B cell (primary cell): ENCODE measurements at places on chromosomes 5 and 9. TPM values are rescaled to one million over a fixed set of nuclear protein-coding genes. Genes with fewer than 3 reads are reported as not detected.

GRCh38 chr5:75010838-75011237 lies 41.5 kb downstream of the GCNT4 start:
- no peaks in the 10 kb centered on the region for H3K36me3 ChIP-seq
- peaks cover 3% of the 10 kb centered on the region for H3K27me3 ChIP-seq
- H3K27ac ChIP-seq, result no peak overlapping the region
- H3K4me1 ChIP-seq, result no peaks in the 10 kb centered on the region
- DNase-seq, result no peak

DNA sequence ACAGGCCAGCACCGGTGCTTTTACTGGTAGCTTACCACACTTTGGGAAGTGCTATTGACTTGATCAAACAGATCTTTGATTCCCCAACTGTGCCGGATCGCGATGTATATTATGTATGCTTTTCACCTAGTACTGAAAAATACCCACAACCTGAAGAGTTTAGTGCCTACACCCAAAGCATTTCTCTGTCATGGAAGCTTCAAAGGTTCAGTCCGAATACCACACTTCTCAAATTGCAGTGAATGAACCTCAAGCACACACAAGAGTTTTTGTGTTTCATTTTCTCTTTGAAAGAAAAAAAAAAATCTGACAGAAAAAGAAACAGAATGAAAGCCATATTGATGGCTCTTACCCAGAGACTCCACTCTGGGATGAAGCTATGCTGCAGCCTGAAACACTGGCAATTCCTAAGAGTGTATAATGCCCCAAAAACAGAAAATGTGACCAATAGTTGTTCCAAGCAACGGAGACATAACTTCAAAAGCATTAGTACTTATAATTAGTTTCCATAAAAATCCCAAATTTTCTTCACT lies 100.9 kb downstream of the EBF1 start:
- DNase-seq, result no peak
- H3K27me3 ChIP-seq, result no peaks in the 10 kb centered on the region
- H3K4me3 ChIP-seq, result no peak overlapping the region

- H3K27ac ChIP-seq, result no peak overlapping the region
- no peaks in the 10 kb centered on the region for H3K4me1 ChIP-seq
- H3K27me3 ChIP-seq, result no peaks in the 10 kb centered on the region
Measured at GRCh38 chr5:43209833-43210232, 17.8 kb downstream of the NIM1K start.

- H3K4me1 ChIP-seq, result no peaks in the 10 kb centered on the region
- H3K27ac ChIP-seq, result no peak overlapping the region
- H3K27me3 ChIP-seq, result no peaks in the 10 kb centered on the region
- no peak for DNase-seq
- no peaks in the 10 kb centered on the region for H3K36me3 ChIP-seq
Measured at GRCh38 chr9:131968632-131969031, 111.0 kb downstream of the MED27 start.

DNA sequence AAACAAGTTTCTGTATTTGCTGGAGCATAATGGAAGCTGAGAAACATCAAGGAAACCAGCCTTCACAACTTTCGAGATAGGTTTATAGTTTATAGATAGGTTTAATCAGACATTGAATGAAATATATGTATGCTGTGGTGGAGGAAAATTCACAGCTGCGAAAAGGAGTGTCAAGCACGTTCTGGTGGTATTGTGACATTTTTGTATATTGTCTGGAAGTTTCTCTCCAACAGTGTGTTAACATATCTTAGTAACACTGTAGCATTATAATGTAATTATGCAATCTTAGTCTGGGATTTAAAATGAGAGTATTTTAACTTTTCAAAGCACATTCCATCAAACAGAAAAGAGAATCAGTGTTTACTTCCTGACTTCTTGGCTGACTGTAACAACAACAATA lies 50.0 kb downstream of the FCHO2 start:
- H3K27me3 ChIP-seq, result no peaks in the 10 kb centered on the region
- no peak for DNase-seq

DNA sequence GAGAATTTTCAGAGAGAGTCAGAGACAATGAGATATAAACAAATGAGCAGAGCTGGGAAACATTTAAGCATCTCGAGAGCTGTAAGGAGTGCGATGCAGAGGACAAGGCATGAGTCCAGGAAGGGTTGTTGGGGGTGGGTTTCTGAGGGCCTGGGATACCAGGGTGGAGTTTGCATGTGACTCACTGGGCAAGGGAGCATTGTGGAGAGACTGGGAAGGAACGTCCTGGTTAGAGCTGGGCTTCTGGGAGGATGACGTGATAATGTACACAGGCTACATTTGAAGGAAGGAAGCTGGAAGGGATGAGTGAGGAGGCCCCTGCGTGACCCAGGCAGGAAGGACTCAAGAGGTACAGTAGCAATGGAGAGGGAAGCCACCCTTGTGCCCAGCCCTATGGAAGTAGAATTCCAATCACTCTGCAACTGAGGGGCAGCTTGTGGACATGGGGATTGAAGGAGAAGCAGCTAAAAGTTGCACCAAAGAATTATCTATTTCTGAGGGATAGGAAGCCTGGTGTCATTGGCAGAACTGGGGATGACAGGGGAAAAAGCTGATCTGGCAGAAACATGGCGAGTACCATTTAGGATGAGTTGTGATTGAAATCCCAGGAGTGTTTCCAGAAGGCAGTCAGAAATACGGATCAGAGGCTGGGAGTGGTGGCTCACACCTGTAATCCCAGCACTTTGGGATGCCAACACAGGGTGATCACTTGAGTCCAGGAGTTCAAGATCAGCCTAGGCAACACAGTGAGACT lies 59.3 kb upstream of the AFAP1L1 start:
- H3K27ac ChIP-seq, result no peak overlapping the region
- DNase-seq, result no peak
- no peaks in the 10 kb centered on the region for H3K27me3 ChIP-seq
- H3K4me1 ChIP-seq, result no peaks in the 10 kb centered on the region
- no peaks in the 10 kb centered on the region for H3K36me3 ChIP-seq

DNA sequence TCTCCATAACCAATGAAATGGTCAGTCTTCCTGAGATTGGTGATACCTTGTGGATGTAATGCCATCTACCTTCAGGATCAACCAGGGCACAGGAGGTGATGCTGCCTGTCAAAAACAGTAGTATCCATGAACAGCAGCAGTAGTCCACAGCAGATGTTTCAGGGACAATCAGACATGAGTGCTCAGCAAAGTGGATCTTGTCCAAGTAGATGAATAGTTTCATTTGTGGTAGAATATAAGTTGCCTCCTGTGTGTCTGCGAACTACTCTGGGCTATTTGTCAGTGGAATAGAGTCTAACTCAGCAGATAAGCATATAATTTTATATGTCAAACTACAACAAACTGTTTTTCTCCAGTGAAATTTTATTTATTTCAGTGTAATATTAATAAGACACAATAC lies 1860.1 kb upstream of the ACO1 start:
- DNase-seq, result no peak
- H3K27ac ChIP-seq, result no peak overlapping the region
- H3K27me3 ChIP-seq, result no peaks in the 10 kb centered on the region
- H3K4me1 ChIP-seq, result no peaks in the 10 kb centered on the region
- H3K4me3 ChIP-seq, result no peak overlapping the region

DNA sequence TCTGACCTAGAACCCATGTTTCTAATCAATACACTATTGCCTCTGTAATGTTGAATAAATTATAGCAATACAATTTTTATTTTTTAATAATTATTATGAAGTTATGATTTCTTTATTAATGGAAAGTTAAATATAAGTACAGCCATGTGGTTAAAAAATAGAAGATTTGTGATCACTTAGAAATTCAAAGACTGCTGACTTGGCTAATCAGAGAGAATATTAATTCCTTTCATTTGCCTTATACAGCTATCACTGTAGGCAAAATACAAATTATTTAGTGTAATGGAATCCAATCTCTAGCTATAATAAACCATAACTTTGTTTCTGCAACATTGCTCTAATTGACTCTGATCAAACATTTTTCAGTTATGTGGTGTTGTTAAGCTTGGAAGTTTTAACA lies 255.0 kb upstream of the TAS2R1 start:
- DNase-seq, result no peak
- H3K27me3 ChIP-seq, result no peaks in the 10 kb centered on the region
- H3K36me3 ChIP-seq, result no peaks in the 10 kb centered on the region

DNA sequence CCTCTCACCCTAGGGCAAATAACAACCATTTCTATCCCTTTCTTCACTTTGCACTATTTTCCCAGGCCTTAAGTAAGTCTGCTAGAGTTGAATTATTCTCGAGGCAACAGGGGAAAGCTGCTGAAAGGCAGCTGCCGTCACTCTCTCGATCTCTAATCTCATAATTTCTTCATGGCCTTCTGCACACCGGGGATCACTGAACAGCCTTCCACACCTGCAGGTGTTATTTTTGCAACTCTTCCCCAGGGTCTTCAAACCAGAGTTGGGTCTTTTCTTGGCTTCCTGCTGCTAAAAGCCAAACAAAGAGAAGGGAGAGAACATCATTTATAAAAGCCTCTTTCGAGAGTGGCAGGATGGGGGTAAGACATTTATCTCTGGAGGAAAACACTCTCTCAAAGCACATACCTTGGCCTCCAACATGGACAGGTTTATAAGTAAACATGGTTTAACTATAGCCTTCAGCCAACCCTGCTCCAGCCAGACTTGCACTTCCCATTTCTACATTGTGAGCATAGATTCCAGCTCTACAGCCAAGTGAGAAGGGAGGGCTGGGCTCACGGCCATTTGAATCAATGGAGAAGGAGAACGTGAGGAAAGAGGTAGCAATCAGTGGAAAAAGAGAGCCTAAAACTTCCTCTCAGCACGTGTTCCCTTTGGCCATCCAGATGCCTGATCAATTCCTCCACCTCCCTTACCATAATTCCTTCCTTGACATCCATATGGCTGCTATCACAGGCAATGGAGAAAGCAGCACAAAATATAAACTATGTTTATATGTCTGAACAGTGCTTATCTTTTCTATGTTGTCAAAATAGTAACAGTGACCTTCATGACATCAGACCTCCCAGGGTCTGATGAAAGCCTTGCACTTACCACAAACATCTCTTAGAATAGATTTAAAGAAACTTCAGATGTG lies 464.9 kb downstream of the TLE1 start:
- no peaks in the 10 kb centered on the region for H3K27me3 ChIP-seq
- H3K4me3 ChIP-seq, result no peak overlapping the region
- DNase-seq, result no peak
- no peaks in the 10 kb centered on the region for H3K36me3 ChIP-seq
- H3K4me1 ChIP-seq, result no peaks in the 10 kb centered on the region

- DNase-seq, result no peak
- peaks cover 2% of the 10 kb centered on the region for H3K4me1 ChIP-seq
- H3K27me3 ChIP-seq, result no peaks in the 10 kb centered on the region
- H3K27ac ChIP-seq, result no peak overlapping the region
- no peaks in the 10 kb centered on the region for H3K36me3 ChIP-seq
Measured at GRCh38 chr9:97705354-97705950, 8.3 kb upstream of the XPA start.

DNA sequence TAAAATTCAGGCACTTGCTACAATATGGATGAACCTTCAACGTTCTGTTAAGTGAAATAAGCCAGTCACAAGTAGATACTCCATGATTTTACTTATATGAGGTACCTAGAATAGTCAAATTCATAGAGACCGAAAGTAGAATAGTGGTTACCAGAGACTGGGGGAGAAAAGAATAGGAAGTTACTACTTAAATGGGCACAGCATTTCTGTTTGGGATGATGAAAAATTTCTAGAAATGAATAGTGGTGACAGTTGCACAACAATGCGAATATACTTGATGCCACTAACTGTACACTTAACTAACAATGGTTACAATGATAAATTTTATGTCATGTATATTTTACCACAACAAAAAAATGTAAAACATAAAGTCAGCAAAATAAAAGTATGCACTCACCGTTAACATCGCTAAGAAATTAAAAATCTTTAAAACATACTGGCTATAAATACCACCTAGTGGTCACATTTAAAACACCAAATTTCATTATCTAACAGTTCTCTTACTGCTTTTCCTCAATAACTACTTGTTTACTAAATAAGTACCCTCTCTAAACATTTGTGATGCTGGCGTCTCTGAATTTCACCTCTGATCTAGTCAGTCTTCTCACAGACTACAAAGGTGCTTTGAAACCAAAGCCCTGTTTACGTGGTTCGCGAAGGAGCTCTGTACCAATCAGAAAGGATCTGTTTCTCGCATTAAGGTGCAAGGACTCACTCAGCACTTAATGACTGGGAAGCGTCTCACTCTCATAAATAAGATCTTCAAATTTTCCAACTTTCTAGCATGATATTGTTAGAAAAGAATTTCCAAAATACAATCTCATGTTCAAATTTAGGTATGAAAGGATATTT lies 22.7 kb downstream of the KIF3A start:
- H3K36me3 ChIP-seq, result peaks cover 1% of the 10 kb centered on the region
- H3K4me3 ChIP-seq, result no peak overlapping the region
- no peak overlapping the region for H3K27ac ChIP-seq
- no peaks in the 10 kb centered on the region for H3K4me1 ChIP-seq
- H3K27me3 ChIP-seq, result no peaks in the 10 kb centered on the region

EXOSC3 gene
- 55.3 and 64.9 TPM in 2 replicates for total RNA-seq

PCDHGA4 gene
- 1.1 TPM in 2 replicates for total RNA-seq

PAM gene
- 34.8 and 37.2 TPM in 2 replicates for total RNA-seq

CACFD1 gene
- 31.1 and 37.1 TPM in 2 replicates for total RNA-seq

ANKRD34B gene
- total RNA-seq, result not detected in 2 replicates

ADAMTS6 gene
- total RNA-seq, result 11.9 and 12.3 TPM in 2 replicates
